Frontal cortex (tissue), 4 donors: ENCODE measurements at places on chromosomes 3 and 15. TPM values are rescaled to one million over a fixed set of nuclear protein-coding genes. Genes with fewer than 3 reads are reported as not detected.

- DNase-seq = no peak
Measured at GRCh38 chr3:15347063-15347736, 14.8 kb upstream of the SH3BP5 start.

- no peak for DNase-seq
Measured at GRCh38 chr3:152823781-152824180, 11.2 kb upstream of the P2RY1 start.

GRCh38 chr3:128351546-128351945, 115.1 kb downstream of the DNAJB8 start:
- DNase-seq = no peak

DNA sequence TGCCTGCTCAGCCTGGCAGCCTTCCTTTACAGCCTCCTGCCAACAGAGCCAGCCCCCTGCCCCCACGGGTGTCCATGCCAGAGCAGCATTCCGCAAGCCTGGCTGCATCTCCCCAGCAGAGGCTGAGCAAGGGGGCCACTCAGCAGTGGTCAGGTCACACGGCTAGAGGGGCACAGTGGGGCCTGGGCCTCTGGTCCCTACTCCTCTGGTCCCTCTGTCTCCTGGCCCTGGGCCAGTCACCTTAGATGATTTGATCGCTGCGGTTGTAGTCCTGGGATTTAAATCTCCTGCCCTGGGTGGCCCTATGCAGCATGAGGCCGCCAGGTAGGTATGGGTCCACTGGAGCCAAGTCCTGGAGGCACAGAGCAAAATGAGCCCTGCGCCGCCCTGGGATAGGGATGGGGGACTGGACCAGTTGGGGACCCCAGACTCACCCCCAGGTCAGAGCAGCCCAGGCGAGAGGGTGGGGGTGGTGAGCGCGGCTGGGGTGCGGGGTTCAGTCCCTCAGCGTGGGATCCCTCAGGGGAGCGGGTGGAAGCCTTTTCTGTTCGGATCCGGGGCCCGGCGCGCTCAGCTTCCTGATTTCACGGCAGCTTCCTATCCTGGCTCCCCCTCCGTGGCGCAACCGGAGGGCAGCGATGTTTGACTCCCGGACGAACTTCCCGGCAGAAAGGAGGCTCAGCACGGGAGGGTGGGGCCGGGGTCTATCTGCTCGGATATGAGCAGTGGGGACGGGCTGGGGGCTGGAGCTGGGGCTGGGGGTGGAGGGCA, at the start of gene ZBTB47:
Gene ZBTB47, plus strand, starts transcription at position 138 of the 771 bp plus-strand sequence. CDS start 4,659 bp downstream, outside the sequence.
- DNase-seq = no peak

The PODXL2 gene
- total RNA-seq = 182 TPM

- DNase-seq = no peak
Measured at GRCh38 chr3:159865041-159865579, 123.5 kb upstream of the IL12A start.

DNA sequence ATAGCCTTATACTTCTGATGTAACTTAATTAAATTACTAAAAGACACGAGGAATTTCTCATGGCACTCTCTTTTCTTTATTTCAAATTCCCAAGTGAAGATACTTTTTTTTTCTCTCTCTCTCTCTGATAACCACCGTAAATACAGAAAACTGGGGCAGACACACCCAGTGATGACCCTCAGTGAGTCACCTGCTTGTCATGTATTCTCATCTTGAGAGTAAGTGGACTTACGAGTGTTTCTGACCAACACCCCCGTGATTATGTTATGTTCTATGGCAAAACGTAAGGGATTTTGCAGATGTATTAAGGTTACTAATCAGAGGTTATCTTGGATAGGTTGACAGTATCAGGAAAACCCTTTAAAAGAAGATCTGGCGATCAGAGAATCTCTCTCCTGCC, 348.8 kb upstream of the ZNF717 start:
- DNase-seq = no peak

DNA sequence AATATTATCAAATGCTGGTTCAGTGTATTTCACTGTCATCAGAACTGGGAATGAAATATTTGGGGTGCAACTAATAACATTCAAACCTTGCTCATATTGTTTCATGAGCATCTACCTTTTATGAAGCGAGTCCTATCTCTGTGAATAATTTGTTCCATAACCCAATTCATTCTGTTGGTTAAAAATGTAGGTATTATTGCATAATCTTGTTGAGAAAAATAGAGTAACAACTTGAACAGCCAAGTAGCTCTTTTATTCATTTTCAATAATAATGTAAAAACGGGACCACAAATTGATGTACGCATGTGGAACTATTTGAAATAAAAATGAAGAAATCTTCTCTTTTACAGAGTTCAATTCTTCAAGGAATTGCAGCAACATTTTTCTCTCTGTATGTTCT, 30.1 kb upstream of the TBC1D5 start:
- no peak for DNase-seq

DNA sequence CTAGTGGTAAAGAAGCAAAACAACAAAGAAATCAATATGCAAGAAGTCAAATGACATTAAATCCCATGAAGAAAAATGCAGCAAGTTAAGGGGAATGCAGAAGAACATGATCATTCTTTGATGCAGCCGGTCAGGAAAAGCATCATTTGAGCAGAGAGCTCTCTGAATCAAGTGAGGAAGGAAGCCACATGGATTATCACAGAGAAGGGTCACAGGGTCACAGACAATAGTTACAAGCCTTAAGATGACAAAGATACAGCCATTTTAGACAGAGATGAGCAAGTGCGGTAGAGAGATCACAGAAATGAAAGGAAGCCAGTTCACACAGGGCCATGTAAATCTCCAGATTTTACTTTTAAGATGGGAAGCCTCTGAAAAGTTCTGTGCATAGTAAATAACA, 43.9 kb downstream of the UBE3A start:
- no peak for DNase-seq

GRCh38 chr3:102332934-102333333, 101.9 kb upstream of the ZPLD1 start:
- no peak for DNase-seq

GRCh38 chr3:197547306-197548011, 8.3 kb downstream of the BDH1 start:
- no peak for DNase-seq

GRCh38 chr3:162492446-162493081, 996.0 kb downstream of the OTOL1 start:
- DNase-seq = no peak

The EFCAB12 gene
- total RNA-seq = 0.41 TPM

The EXOSC7 gene
- total RNA-seq = 27.3 TPM

GRCh38 chr3:31847760-31848159, 133.3 kb downstream of the OSBPL10 start:
- no peak for DNase-seq
